ENCODE measurements at places on chromosomes 13 and 19. TPM values are rescaled to one million over a fixed set of nuclear protein-coding genes. Genes with fewer than 3 reads are reported as not detected.

KCTD4 gene
- not detected for total RNA-seq

STOML3 gene
- total RNA-seq: not detected

NEK3 gene
- total RNA-seq: 12.9 TPM

GRCh38 chr13:105446197-105446596 is 1089.3 kb downstream of the EFNB2 start:
- H3K4me1 ChIP-seq: no peaks in the 10 kb centered on the region
- no peaks in the 10 kb centered on the region for H3K36me3 ChIP-seq
- no peak overlapping the region for H3K27ac ChIP-seq
- H3K4me3 ChIP-seq: no peak overlapping the region

DNA sequence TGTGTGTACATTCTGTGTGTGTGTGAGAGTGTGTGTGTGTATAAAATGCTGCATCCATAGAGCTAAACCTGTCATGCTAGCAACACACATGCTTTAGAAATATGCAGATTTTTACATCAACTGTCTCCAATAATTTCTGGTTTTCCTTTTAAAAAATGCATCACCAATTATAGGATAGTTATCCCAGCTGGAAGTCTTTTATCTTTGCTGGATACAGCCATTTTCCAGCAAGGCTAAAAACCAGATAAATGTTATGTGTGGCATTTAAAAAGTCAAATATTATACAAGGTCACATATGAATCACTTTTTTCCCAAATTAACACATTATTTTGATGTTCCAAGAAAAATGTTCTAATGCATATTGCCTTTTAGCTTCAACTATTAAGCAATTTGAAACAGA is 202.0 kb upstream of the IPO5 start:
- no peaks in the 10 kb centered on the region for H3K36me3 ChIP-seq
- no peak for DNase-seq
- no peak overlapping the region for H3K27ac ChIP-seq

DNA sequence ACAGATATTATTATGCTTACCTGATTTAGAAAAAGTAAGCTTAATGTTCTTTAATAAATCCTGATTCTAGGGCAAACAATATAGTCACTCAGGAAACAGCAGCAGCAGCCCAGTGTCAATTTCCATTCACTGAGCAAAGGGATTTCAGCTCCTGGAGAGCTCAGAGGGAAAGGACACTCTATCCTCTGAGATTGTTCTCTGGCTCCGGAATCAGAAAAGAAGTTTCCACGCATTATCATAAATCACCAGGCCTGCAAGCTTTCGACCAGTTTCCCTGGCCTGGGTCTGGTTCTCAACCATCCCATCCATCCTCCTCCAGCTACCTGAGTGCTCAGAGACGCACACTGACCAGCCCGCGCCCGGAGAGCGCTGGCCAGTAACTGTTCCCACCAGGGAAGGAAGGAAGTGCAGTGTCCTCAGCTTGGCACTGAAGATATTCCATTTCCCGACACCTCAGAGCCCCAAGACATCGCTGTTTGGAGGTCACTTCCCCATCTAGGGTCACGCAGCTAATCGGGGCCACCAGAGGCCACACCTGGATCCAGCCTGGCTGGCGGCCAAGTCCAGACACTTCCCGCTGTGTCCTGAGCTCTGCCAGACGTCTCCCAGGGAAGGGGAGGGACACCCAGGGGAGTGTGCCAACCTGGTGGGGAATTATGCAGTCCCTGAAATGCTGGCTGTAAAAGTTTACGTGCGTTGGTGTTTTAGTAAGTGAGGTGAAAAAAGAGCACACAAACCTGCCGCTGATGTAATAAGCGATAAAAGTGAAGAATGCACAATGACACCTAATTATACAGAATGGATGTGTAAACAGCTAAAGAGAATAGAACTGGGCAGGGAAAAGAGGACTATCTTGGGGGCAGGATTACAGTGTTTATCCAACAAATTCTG is 29.1 kb downstream of the EPS15L1 start:
- H3K4me3 ChIP-seq: no peak overlapping the region
- no peak overlapping the region for H3K27ac ChIP-seq
- H3K27me3 ChIP-seq: no peaks in the 10 kb centered on the region
- peaks cover 12% of the 10 kb centered on the region for H3K36me3 ChIP-seq
- no peak for DNase-seq

GRCh38 chr19:54574051-54574450 is 461 bp downstream of the LILRA2 start:
- H3K36me3 ChIP-seq: no peaks in the 10 kb centered on the region
- no peak overlapping the region for H3K4me3 ChIP-seq
- DNase-seq: no peak
- peaks cover 20% of the 10 kb centered on the region for H3K27me3 ChIP-seq

DNA sequence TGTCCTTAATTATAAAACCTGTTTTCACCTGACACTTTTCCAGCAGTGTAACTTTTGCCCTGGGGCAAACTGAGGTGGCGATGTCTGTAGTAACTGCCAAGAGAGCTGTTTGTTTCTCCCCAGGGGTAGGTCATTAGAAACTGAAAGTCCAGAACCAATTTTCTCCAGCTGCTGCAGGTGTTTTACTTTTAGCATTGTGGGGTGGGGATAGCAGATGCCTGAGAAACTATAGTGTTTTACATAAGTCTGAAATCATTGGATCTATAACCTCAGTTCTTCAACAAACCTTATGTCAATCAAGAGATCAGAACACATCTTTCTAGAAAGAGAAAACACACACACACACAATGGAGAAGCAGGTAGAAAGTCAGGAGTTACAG is 92.7 kb downstream of the LHFPL6 start:
- H3K27ac ChIP-seq: no peak overlapping the region
- no peak for DNase-seq
- no peaks in the 10 kb centered on the region for H3K4me1 ChIP-seq
- H3K27me3 ChIP-seq: no peaks in the 10 kb centered on the region
- H3K4me3 ChIP-seq: no peak overlapping the region

GRCh38 chr13:113842336-113843062 is 21.4 kb downstream of the GAS6 start:
- no peak overlapping the region for H3K4me3 ChIP-seq
- peaks cover 37% of the 10 kb centered on the region for H3K4me1 ChIP-seq
- no peak overlapping the region for H3K27ac ChIP-seq
- DNase-seq: no peak
- peaks cover 4% of the 10 kb centered on the region for H3K27me3 ChIP-seq
- peaks cover 3% of the 10 kb centered on the region for H3K36me3 ChIP-seq

DNA sequence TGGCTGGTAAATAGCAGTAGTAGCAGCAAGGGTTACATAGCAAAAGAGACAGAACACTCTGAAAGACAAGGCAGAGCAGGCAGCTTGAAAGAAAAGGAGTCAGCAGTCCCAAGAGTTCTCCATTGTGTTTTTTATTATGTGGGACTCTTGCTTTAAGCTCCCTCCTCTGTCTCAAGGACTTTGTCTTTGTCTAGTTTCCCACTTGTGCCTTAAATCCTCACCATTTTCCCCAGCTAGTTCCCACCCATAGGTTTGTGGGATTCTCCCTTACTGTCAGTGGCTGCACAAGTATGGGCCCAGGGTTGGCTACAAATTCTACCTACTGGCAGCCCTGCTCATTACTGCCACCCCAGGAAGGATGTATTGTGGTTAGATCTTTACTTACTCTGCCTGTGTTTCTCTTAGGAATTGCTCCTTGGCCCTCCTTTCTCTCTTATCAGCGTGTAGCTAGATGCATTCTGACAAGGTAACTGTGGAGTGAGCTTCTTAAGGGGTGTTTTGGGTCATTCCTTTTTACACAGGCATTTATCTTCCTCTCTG is 413.4 kb upstream of the PCDH9 start:
- no peaks in the 10 kb centered on the region for H3K4me1 ChIP-seq
- no peak for DNase-seq
- H3K36me3 ChIP-seq: no peaks in the 10 kb centered on the region

- no peak overlapping the region for H3K4me3 ChIP-seq
- no peak for DNase-seq
- H3K36me3 ChIP-seq: no peaks in the 10 kb centered on the region
- no peaks in the 10 kb centered on the region for H3K27me3 ChIP-seq
- no peak overlapping the region for H3K27ac ChIP-seq
- no peaks in the 10 kb centered on the region for H3K4me1 ChIP-seq
These were observed 523.1 kb downstream of the DCT start for GRCh38 chr13:93956426-93956825.

DNA sequence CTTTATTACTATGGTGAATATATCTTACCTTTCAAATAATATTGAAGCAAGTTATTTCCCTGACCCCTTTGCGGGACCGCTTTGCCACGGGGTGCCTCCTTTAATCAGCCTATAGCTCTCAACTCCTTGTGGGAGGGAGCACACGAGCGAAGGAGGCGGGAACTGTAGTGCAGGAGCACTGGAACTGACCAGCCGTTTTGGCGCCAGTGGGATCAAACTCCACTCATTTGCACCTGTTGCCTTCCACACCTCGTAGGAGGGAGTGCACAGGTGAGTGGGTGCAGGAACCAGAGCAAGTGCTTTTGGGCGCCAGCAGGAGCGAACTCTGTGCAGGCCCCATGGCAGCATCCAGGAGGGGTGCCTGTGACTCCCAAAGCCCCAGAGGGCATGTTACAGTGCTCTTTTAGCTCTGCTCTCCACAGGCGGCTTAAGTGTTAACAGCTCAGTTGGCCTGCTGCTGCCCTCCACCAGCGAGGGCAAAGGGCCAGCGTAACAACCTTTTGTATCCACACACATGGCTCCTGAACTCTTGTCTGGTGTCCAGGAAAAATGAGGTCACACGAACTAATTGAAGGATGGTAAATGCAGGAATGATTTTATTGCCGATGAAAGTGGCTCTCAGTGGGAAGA is 206.9 kb downstream of the GGACT start:
- no peak overlapping the region for H3K27ac ChIP-seq
- no peaks in the 10 kb centered on the region for H3K27me3 ChIP-seq
- H3K4me1 ChIP-seq: no peaks in the 10 kb centered on the region
- H3K36me3 ChIP-seq: peaks cover 14% of the 10 kb centered on the region
- no peak for DNase-seq
- H3K4me3 ChIP-seq: no peak overlapping the region

DNA sequence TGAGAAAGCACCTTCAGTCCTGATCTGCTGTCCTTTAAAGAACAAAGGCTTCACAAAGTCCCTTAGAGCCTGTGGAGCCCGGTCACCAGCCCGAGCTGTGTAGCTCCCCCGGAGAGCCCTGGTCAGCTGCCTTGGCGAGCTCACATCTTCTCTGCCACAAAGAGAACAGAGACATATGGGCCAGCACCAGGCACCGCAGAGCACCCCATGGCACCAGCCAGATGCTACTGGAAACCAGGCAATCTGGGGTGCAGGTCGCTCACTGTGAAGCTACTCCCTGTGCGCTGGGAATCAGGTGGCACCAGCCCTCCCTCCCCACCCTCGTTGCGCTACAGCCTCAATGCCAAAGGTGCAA is 44.3 kb upstream of the F7 start:
- H3K36me3 ChIP-seq: no peaks in the 10 kb centered on the region
- H3K4me1 ChIP-seq: no peaks in the 10 kb centered on the region
- H3K27me3 ChIP-seq: no peaks in the 10 kb centered on the region
- no peak overlapping the region for H3K27ac ChIP-seq

GRCh38 chr13:93222976-93223375 is 3.6 kb upstream of the GPC6 start:
- no peak overlapping the region for H3K4me3 ChIP-seq
- no peaks in the 10 kb centered on the region for H3K4me1 ChIP-seq
- H3K27me3 ChIP-seq: peaks cover 19% of the 10 kb centered on the region
- peaks cover 5% of the 10 kb centered on the region for H3K36me3 ChIP-seq
- no peak for DNase-seq
- no peak overlapping the region for H3K27ac ChIP-seq
